Glutamatergic neuron (in vitro differentiated cells): ENCODE measurements at places on chromosomes 3 and 15. TPM values are rescaled to one million over a fixed set of nuclear protein-coding genes. Genes with fewer than 3 reads are reported as not detected.

LMAN1L gene
- total RNA-seq, result not detected

MESP2 gene
- not detected for total RNA-seq

RPL39L gene
- 15.1 TPM for total RNA-seq

CFAP92 gene
- total RNA-seq, result 0.15 TPM

IL12A gene
- total RNA-seq, result not detected

KNL1 gene
- 4.0 TPM for total RNA-seq

RASGRF1 gene
- 0.32 TPM for total RNA-seq

NTRK3 gene
- 9.5 TPM for total RNA-seq

GUCA1C gene
- total RNA-seq, result not detected

PROS1 gene
- 4.9 TPM for total RNA-seq

DNA sequence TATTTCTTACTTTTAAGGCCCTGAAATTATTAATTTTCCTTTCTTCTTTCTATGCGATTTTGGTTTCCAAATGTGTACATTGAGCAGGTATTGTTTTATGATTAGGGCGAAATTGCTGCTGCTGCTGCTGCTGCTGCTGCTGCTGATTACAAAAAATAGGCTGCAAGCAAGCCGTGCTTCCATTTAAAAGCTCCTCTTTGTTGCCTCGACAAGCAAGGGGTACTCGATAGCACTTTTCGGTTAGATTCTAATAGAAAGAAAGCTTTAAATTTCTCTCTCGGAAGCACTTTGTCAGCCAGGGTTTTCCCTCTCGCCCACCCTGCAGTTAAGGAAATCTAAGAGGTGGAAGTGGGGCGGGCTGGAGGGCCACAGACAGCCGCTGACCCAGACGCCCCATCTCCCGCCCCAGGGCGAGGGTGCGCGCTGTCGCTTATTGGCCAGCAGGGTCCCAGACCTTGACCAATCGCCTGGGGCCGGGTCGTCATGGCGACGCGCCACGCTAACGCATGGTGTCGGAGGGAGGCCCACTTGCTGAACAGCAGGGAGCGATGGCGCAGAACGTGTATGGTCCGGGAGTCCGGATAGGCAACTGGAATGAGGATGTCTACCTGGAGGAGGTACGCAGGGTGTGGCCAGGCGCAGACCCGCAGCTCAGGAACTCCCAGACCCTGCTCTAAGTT lies at the start of gene CFAP161:
CFAP161 (plus strand) TSS at position 489 of the 680 bp plus-strand sequence; CDS start at position 549, 60 bp downstream.
- peak; percentile 95 for DNase-seq
- H3K36me3 ChIP-seq, result peaks cover 5% of the 10 kb centered on the region
- H3K27me3 ChIP-seq, result peaks cover 5% of the 10 kb centered on the region

DNA sequence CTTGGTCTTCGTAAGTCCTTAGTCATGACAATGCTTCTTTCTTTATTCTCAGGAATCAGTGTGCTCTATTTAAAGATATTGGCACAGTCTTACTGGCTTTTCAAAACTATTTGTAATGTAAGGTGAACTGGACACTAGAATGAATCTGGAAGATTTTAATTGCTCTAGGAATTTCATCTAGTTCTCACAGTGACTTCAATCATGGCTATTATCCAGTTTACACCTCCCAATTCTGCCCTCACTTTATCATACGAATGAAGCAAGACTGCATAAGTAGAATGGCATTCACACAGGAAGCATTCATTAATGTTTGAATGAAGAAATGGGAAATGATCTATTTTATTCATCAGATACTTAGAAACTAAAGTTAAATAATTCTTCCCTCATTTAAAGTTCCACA lies 26.7 kb upstream of the DRD3 start:
- no peak overlapping the region for H3K27ac ChIP-seq
- no peaks in the 10 kb centered on the region for H3K4me1 ChIP-seq
- DNase-seq, result no peak
- H3K36me3 ChIP-seq, result no peaks in the 10 kb centered on the region

DNA sequence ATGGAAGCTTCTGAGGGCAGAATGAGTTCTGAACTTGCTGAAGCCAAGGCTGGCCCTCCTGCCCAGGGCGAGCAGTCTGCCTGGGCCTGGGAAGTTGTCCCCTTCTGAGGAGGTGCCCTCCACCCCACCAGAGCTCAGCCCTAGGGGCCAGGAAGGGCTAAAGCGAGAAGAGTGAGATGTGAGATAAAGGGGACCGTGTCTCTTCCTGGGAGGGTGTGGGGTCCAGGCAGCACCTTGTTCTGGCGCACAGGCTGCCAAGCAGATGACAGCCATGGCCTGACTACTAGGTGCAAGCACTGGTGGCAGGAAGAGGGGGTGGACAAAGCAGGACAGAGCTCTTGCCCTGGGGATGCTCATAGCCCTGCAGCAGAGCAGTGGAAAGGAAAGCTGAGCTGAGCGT lies 3.7 kb downstream of the PAK6 start:
- no peaks in the 10 kb centered on the region for H3K36me3 ChIP-seq
- peaks cover 5% of the 10 kb centered on the region for H3K4me1 ChIP-seq

GRCh38 chr15:101067660-101068522 lies 148.7 kb downstream of the LRRK1 start:
- H3K27me3 ChIP-seq, result peaks cover 14% of the 10 kb centered on the region
- H3K27ac ChIP-seq, result no peak overlapping the region
- no peak for DNase-seq

DNA sequence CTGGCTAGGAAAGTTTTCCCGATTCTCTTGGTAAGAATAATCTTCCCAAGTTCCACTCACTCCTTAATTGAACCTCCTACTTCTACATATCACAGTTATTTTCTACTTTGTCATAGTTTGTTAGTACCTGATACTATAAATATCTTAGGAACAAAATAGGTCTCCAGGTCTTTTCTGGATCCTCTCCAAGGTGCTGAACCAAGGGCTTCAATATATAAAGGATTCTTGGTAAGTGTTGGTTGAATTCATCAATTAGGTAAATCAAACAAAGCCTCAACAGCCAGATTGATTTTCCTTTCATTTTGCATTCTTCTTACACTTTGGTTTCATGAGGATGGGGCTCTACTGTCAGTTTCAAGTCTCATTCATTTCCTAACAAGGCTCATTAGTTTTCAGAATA lies 27.6 kb upstream of the RTP4 start:
- no peak overlapping the region for H3K27ac ChIP-seq
- peaks cover 28% of the 10 kb centered on the region for H3K4me1 ChIP-seq
- DNase-seq, result no peak
- H3K4me3 ChIP-seq, result no peak overlapping the region
- no peaks in the 10 kb centered on the region for H3K36me3 ChIP-seq

GRCh38 chr3:72699631-72700030 lies 148.6 kb downstream of the SHQ1 start:
- H3K4me1 ChIP-seq, result peaks cover 3% of the 10 kb centered on the region
- H3K27ac ChIP-seq, result no peak overlapping the region
- no peak overlapping the region for H3K4me3 ChIP-seq
- no peak for DNase-seq
- no peaks in the 10 kb centered on the region for H3K27me3 ChIP-seq

- no peaks in the 10 kb centered on the region for H3K4me1 ChIP-seq
- H3K27me3 ChIP-seq, result peaks cover 3% of the 10 kb centered on the region
- no peak for DNase-seq
- H3K36me3 ChIP-seq, result peaks cover 6% of the 10 kb centered on the region
- no peak overlapping the region for H3K27ac ChIP-seq
- no peak overlapping the region for H3K4me3 ChIP-seq
Observed at GRCh38 chr3:145767909-145768308, 393.1 kb downstream of the PLOD2 start.

GRCh38 chr3:30156586-30157498 lies 449.6 kb upstream of the TGFBR2 start:
- no peak overlapping the region for H3K27ac ChIP-seq
- no peak for DNase-seq
- H3K4me1 ChIP-seq, result no peaks in the 10 kb centered on the region
- no peak overlapping the region for H3K4me3 ChIP-seq
- no peaks in the 10 kb centered on the region for H3K27me3 ChIP-seq

GRCh38 chr3:8520816-8521403 lies 19.3 kb downstream of the LMCD1 start:
- H3K4me1 ChIP-seq, result peaks cover 5% of the 10 kb centered on the region
- no peak overlapping the region for H3K4me3 ChIP-seq
- H3K27me3 ChIP-seq, result no peaks in the 10 kb centered on the region
- H3K36me3 ChIP-seq, result peaks cover 10% of the 10 kb centered on the region

DNA sequence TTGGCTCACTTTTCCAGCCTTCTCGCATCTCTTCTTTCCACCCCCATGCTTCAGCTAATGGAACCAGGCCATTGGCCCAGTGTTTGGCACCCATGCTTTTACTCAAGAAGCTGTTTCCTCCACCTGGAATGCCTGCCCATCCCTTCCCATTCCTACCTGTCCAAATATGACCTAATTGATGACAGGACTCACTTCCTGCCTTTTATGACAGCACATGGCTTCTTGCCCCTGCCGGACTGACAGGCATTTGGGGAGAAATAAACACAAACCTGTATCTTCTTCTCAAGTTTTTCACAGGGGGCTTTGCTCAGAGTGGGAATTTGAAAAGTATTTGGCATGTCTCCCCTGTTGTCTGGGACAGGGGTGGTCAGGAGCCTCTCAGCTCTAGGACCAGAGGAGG lies 120.1 kb downstream of the ABHD5 start:
- peaks cover 3% of the 10 kb centered on the region for H3K27me3 ChIP-seq
- H3K36me3 ChIP-seq, result peaks cover 5% of the 10 kb centered on the region
- no peak overlapping the region for H3K27ac ChIP-seq

DNA sequence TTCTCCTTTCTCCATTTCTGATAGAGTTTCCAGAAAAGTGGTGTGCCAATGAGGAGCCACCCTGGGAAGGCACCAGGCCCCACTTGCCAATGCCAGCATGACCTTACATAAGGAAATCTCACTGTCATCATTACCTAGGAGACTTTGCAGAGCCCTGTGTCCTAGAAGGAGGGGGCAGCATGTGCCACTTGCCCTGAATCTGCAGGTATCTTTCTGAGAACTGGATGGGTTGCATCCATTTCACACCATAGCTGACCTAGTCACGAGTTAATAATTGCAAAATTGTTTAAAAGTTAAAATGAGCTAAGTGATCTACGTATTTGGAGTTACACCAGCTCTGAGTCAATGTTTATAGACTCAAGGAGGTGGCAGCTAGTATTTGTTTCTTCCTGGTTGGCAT lies 14.3 kb downstream of the CA12 start:
- no peaks in the 10 kb centered on the region for H3K4me1 ChIP-seq
- H3K4me3 ChIP-seq, result no peak overlapping the region
- peaks cover 3% of the 10 kb centered on the region for H3K27me3 ChIP-seq
- no peak overlapping the region for H3K27ac ChIP-seq

DNA sequence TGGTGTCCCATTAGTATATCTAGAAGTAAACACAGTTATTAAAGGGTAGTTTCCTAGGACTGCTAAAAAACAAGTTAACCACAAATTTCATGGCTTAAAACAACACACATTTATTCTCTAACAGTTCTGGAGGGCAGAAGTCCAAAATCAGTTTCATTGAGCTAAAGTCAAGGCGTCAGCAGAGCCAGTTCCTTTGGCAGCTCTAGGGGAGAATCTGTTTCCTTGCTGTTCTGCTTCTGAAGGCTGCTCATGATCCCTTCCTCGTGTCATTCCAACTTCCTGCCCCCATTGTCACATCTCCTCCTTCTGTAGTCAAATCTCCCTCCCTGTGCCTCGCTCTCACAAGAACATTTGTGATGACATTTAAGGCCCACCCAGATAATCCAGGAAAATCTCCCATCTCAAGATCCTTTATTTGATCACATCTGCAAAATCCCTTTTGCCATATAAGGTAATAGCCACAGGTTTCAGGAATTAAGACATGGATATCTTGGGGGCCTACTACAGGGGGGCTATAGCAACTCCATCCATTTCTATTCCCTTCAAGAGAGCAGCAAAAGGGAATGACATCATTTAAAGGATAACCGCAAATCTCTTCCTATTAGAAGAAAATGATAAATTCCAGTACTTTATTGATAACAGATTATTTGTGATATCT lies 50.1 kb downstream of the GPR176 start:
- no peak for DNase-seq
- peak overlapping the region; percentile 20 for H3K27ac ChIP-seq
- no peak overlapping the region for H3K4me3 ChIP-seq
- H3K4me1 ChIP-seq, result peaks cover 7% of the 10 kb centered on the region

GRCh38 chr3:127816783-127817405 lies 5.4 kb downstream of the MGLL start:
- peaks cover 16% of the 10 kb centered on the region for H3K4me1 ChIP-seq
- H3K27ac ChIP-seq, result no peak overlapping the region
- H3K27me3 ChIP-seq, result peaks cover 6% of the 10 kb centered on the region
- H3K36me3 ChIP-seq, result no peaks in the 10 kb centered on the region
- H3K4me3 ChIP-seq, result no peak overlapping the region
- no peak for DNase-seq

- H3K36me3 ChIP-seq, result no peaks in the 10 kb centered on the region
- H3K27me3 ChIP-seq, result no peaks in the 10 kb centered on the region
- H3K4me1 ChIP-seq, result no peaks in the 10 kb centered on the region
- no peak overlapping the region for H3K27ac ChIP-seq
- no peak for DNase-seq
Observed at GRCh38 chr3:171066206-171066605, 39.7 kb upstream of the SLC2A2 start.

DNA sequence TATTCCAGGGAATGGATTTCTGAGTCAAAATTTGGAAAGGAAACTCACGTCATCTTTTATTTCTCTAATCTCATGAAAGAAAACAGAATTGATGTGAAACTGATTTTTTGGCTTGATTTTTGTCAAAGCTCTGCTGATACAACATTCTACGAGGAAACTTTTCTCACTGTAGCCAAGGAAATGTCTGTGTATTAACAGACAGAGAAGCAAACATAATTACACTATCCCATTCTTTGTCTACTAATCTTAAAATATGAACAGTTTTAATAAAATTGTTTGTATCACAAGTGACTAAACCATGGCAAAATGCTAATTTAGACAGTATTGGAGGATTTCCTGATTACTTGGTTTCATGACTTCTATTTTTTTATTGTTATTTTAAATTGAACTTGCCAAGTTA lies 1437.0 kb downstream of the OTOL1 start:
- no peak for DNase-seq
- H3K27me3 ChIP-seq, result no peaks in the 10 kb centered on the region
- no peaks in the 10 kb centered on the region for H3K36me3 ChIP-seq
- no peak overlapping the region for H3K4me3 ChIP-seq
- H3K4me1 ChIP-seq, result no peaks in the 10 kb centered on the region

DNA sequence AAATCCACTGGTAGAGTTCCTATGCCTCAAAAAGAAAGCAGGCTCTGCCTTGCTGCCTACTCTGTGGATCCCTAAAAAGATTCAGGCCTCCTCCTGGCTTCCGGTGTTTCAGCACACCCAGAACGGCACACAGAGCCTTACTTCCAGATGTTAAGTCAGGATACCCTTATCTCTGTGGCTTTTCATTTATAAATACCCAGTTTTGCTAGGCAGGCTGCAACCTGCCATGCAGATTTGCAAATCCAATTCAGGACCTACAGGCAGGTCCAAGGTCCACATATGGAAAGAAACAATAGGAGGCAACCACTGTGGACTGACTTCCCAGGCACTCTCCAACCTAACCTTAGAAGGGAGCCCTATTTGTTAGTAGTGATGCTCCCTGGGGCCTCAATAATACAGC lies 30.7 kb downstream of the EFL1 start:
- H3K27ac ChIP-seq, result no peak overlapping the region
- no peak for DNase-seq
- no peaks in the 10 kb centered on the region for H3K27me3 ChIP-seq
- peaks cover 5% of the 10 kb centered on the region for H3K4me1 ChIP-seq

- DNase-seq, result no peak
- H3K27me3 ChIP-seq, result no peaks in the 10 kb centered on the region
- H3K4me3 ChIP-seq, result no peak overlapping the region
Observed at GRCh38 chr3:172310428-172310760, 137.9 kb downstream of the GHSR start.

GRCh38 chr3:38270606-38271005 lies 5.0 kb downstream of the SLC22A13 start:
- H3K4me3 ChIP-seq, result no peak overlapping the region
- DNase-seq, result no peak
- peaks cover 10% of the 10 kb centered on the region for H3K27me3 ChIP-seq
- H3K4me1 ChIP-seq, result peaks cover 23% of the 10 kb centered on the region
- H3K36me3 ChIP-seq, result peaks cover 19% of the 10 kb centered on the region
